Activated CD4-positive, alpha-beta T cell treated with anti-CD3 and anti-CD28 coated beads, Interleukin-2, Interleukin-6, amounts not matched to agents 100 ng/mL and 50 ng/mL, durations not matched to agents 16 hours and 8 hours (primary cell): ENCODE measurements at places on chromosomes 7 and 10.
A peak's percentile ranks its signal among the peaks of the same experiment; 100 is the strongest.

- peak; percentile 62 for DNase-seq
Measured at GRCh38 chr10:128373071-128373749, 247.0 kb upstream of the MKI67 start.

DNA sequence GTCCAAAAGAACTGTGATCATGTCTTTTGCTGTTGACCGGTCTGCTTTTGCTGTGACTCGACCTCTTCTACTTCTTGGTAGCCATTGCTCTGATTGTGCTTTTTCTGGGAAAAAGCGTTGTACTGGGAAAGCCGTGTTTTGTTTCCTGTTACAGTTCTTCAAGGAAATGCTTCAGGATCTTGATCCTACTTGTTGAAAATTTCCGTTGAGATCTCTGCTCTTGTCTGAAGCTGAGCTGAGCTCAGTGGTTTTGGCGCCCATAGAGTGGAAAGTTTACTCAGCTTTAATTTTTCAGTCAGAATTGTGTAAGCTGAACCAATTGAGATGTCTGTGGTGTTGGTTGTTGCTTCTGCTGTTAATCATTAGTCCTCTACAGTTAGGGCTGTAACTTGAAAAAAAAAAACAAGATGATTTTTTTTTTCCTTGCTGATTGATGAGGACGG is 302.2 kb downstream of the CCDC3 start:
- peak; percentile 63 for DNase-seq

DNA sequence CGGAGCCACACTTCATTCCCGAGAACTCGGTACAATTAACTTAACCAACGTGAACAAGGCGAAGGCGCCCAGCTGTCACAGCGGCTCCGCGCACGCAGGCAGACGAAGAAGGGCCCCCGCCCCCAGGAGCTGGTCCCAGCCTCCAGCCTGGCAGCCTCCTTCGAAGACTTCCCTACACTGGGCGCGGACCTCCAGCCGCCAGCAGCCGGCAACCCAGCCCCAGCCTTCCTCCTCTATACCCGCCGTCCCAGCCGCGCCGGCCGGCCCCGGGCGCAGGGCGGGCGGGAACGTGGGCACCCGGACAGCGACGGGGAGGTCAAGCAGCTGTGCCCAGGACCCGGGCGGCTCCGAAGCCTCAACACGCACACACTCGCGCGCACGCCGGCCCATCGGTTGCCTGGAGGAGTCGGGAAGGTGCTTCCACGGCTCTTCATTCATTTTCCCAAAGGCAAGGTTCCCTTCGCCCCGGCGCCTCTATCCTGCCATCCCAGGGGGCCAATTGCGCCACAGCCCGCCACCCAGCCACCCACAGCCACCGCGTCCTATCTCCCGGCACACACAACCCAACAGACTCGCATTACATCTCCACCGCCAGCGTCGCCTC is 1.6 kb downstream of the CHST15 start:
- DNase-seq = no peak

DNA sequence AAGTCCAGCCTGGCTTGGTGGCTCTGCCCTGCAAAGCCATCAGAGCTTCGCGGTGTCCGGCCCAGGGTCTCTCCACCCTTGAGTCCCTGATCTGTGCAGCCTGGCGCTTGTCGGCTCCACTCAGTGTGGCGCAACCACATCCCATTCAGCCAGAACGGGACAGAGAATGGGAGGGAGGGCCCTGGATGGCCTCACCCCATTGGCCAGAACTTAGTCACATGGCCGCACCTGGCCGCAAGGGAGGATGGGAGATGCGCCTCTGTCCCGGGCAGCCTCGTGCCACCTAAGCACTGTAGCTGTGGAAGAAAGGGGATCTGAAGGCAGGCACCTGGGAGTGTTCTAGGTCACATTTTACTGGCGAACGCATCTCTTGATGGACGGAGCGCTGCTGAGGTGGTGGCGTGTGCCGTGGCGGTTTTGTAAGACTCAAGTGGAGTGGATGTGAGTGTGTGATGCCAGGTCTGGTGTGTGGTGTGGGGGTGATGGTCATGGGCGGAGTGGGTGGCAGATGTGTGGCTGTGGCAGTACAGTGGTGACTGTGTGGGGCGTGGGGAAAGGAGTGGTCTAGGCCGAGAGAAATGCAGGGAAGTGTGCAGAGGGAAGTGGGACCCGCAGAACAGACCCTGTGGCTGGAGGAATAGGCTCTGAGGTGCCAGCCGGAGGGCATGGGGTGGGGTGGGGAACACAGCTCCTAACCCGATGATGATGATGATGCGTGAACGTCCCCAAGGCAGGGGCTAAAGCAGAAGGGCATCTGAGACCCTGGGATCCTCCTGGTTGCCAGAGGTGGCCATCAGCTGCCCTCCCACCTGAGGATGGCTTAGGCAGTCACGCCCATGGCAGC is 19.0 kb downstream of the CLEC2L start:
- DNase-seq = no peak

GRCh38 chr7:5420881-5421713 is 2.5 kb downstream of the TNRC18 start:
- DNase-seq = no peak

- DNase-seq = no peak
Measured at GRCh38 chr7:104836976-104837375, 177.0 kb upstream of the KMT2E start.

GRCh38 chr10:88237896-88238614 is 345.1 kb downstream of the RNLS start:
- DNase-seq = no peak

DNA sequence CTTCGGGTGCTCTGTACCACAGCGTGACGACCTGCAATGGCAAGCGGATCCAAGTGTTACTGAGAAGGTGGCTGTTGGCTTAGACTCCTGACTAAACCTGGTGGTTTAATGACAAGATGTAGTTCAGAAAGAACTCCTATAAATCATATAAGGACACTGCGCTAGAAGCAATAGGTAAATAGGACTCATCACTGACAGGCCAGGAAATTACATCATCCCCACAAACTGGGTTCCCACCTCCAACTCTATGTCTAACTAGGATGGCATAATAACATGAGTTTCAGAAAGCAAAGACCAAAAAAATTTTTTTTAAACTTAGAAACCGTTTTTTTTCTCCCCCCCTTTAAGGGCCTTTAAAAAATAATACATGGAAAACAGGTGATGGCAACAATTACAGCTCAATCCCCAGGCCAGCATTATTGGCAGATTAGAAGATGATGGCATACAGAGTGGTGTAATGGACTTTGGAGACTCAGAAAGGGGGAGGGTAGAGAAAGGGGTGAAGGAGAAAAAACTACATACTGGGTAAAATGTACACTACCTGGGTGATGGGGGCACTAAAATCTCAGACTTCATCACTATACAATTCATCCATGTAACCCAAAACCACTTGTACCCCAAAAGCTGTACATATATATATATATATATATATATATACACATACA is 81.4 kb upstream of the FAM133B start:
- peak; percentile 67 for DNase-seq

GRCh38 chr10:14624600-14624999 is 150.1 kb downstream of the FAM107B start:
- no peak for DNase-seq

DNA sequence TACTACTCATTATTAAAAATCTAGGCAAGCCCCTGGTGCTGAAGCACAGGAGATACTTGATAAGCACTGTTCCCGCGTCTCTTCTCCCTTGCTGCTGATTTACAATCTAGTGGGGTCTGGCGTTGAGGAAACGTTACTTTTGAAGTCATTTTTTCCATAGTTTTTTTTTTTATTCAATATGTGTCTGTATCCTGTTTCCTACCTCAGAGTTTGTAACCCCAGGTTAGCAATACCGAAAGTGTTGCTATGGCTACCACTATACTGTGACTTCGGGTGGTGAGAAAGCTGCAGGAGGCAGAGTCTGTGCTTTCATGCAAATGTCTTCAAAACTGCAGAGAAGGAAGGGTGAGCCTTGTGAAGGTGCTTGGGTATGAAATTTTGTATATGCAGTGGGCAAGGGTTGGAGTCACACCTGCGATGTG is 458.8 kb upstream of the GHITM start:
- peak; percentile 89 for DNase-seq

DNA sequence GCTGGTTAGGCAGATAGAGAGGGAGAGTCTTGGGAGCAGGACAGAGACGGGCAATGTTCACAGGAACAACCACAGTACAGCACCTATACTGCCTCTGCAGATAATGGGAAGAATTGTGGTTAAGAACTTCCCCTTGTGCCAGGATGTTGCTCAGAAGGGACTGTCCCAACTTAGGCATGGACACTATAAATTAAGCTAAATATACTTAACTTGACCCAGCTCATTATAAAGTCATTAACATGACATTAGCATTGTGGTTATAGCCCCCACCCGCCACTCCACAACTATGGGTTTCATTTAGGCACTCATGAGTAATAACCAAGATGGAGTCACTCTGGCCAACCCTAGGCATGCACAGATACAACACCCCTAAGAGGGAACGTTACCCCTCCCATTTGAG is 310.9 kb upstream of the NRG3 start:
- peak; percentile 2 for DNase-seq

- no peak for DNase-seq
Measured at GRCh38 chr7:40211276-40212003, 76.6 kb downstream of the SUGCT start.

DNA sequence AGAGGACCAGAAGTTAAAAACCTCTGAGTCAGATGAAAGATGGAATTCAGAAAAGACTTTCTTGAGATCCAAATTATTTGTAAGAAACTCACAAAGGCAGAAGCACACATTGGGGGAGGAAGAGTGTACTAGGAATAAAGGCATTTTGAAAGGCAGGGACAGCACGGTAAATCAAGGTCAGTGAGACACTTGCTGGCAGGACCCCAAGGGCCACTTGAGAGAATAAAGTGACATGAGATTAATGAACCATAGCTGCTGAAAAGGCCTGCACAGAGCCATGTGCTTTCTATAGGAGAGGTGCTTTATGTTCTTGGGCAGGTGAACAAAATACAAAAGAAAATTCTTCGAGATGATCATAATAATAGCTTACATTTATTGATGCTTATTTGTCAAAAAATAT is 929.9 kb upstream of the MBL2 start:
- DNase-seq = no peak

DNA sequence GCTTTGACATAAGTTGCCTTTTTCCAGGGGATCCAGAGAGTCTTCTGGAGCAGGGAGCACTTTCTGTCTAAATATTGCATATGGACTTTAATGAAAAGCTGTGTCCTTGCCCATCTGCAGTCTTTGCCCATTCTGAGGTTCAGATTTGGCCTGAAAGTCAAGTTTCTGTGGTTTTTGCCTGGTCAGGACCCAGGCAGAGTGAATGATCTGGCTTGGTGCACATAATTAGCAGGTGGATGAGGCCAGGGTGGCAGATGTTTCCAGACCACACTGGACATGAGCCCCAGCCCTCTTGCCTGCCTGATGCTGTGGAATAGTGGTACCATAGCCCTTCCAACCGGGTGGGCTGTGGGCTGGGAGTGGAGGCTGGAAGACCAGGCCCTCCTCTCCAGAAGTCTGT is 11.0 kb downstream of the HECW1 start:
- no peak for DNase-seq

DNA sequence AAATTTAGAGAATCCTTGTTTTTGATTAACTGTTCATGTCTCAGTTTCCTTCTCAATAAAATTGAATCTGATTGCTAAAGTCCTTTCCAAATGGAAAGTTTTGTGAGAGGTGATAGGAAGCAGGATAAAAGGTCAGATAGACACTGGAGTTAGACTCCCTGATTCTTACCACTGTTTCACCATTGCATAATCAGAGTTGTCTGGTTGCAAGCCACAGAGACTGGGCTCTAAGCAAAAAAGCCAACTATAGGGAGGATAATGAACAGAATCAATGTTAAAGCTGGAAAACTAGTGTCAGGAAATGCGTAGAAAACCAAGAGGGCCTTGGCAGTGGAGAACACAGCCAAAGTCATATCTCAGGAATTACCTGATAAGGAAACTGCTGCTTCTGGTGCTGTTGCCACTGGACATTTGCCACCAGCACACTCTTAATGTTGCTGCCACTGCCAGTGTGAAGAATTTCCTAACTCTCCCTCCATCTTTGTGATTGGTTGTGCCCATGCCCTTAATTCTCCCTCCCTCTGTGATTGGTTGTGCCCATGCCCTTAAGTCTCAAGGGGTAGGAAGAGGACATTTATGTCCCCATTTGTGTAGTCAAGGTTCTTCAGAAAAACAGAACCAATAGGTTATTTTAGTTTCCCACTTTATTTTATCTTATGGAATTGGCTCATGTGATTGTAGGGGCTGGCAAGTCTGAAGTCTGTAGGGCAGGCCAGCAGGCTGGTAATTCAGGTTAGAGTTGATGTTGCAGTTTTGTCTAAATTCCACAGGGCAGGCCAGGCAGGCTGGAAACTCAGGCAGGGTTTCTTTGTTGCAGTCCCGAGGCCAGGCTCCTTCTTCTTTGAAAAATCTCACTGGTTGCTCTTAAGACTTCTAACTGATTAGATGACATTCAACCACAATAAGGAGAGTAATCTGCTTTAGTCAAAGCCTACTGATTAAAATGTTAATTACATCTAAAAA is 639.0 kb downstream of the REEP3 start:
- DNase-seq = no peak

DNA sequence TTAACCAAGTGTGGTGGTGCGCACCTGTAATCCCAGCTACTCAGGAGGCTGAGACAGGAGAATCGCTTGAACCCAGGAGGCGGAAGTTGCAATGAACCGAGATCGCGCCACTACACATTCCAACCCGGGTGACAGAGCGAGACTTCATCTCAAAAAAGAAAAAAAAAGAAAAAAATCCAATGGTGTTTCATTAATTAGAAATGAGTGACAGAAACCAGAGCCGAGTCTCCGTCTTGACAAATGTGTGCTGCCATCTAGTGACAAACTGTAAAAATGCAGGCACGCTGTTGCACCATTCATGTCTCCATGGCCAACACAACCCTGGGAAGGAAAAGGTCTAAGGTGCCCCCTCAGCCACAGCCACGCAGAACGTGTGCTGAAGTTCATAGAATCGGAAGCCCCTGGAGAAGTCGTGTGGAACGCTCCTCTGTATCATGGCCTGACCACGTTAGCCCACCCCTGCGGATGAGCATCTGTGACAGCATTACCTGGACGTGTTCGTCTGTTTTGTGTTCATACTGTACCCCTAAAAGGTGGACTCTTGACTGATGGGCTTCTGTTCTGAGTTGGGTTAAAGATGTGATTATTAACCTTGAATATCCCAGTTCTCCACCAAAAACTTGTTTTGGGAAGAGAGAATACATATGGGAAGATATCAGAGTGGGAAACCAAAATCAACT is 94.9 kb downstream of the LYZL2 start:
- peak; percentile 84 for DNase-seq

- DNase-seq = no peak
Measured at GRCh38 chr7:154907651-154908620, 95.0 kb downstream of the PAXIP1 start.

- DNase-seq = no peak
Measured at GRCh38 chr7:50394315-50394714, 55.8 kb downstream of the FIGNL1 start.
